ENCODE measurements at places on chromosomes 3 and 15. TPM values are rescaled to one million over a fixed set of nuclear protein-coding genes. Genes with fewer than 3 reads are reported as not detected.

DNA sequence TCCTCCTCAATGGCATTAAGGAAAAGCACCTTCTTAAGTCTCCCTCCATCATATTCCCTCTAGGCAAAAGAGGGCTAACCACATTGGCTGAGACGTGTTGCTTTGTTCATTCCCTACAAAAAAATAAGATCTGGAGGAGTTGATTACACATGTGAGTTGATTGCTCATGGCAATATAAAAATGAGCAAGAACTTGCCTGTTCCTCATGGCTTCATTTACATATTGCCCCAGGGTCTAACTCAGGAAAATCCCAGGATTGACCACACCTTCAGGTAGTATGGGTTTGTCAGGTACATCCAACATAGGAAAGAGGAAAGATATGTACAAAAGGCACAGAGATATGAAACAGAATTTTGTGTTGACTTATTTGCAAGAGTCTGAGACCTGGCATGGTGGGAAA is 35.5 kb downstream of the NFKBIZ start:
- DNase-seq: no peak

DNA sequence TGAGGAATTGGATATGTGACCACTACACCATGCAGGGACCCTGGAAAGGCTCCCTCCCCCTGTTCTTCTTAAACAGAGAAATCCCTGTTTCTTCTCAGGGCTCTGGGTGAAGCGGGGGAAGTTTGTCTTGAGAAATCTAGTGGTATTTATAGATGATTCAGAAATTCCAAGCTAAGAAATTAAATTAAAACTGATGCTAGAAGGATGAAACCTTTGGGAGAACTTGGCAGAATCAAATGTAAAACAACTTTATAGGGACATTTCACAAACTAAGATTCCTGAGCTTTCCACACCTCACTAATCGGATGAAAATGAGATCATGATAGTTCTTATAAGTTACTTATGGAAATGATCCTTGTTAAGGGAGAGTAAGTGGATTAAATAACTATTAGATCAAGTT is 54.2 kb downstream of the FBXL2 start:
- DNase-seq: no peak

Gene SENP2
- total RNA-seq: 33.6 TPM

- peak; percentile 46 for DNase-seq
Observed at GRCh38 chr15:56869573-56869972, 48.9 kb upstream of the TCF12 start.

DNA sequence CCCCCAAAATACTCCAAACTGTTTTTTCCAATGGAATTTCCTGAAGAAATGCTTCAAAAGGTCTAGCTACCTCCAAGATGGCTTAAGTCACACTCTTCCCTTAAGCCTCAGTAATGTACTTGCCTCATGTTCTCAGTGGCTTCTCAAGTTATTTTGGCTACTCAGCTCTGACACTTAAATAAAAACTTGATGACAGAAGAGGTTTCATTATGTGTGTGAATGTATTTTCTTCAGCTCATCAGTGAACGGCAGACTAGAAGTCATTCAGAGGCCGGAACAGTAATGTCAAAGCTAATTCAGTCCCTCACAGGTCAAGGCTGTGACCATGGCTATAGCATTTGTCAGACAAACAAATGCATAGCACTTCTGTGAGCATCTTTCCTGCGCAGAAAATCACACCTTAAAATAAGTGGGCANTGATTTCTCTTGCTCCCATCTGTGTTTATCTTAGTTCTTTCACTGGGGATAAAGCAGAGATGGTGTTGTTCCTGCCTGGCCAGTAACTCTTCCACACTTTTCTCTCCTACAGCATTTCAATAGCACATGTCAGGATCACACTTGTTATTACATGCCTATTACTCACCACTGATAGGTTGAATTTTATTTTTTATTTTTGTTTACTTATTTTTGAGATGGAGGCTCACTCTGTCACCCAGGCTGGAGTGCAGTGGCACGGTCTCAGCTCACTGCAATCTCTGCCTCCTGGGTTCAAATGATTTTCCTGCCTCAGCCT is 68.5 kb upstream of the PLCL2 start:
- DNase-seq: no peak

DNA sequence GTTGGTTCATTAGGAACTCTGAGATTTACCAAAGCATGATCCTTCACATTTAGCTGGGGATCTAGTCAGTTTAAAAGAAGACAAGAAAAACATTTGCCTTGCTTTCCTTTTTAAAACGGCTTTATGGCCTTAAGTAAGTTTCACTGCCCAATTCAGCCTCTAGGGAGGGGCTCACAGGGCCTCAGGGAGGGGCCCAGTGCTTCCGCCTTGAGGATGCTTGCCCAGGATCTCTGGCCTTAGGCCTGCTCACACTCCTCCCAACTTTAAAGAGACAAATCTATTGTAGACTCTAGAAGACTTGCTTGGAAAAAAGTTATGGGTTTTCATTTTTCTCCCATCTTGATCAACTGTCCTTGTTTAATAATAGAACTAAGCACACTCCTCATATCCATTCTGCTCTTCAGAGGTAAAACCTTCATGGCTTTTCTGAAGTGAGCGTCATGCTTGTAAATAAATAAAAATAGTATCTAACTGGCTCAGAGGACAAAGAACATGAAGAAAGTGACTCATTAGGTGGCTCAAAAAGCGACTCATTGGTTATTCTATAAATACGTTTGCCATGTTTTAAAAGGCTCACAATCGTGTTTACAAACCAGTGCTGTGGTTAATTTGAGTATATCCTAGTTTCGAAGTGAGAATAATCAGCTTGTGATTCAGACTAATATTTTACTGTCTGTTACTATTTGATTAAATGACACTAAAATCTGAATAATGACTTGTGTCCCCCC is 13.7 kb downstream of the PDHB start:
- DNase-seq: no peak

DNA sequence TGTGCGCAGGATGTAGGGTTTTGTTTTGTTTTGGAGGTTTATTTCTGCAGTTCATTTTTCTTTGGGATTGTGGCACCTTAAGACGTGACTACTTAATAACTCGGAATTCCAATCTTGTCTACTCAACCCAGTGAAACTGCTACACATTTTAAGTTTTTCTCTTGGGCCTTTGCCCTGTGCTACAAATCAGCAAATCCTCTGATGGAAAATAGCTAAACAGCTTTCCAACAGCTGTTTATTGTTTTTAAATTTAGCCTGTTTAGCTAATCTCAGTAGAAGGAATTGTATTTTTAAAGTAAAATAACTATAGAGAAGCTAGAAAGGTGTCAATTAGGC is 48.4 kb downstream of the OPA1 start:
- DNase-seq: no peak

Gene INSYN1
- not detected for total RNA-seq

Gene GRAMD2A
- total RNA-seq: not detected

DNA sequence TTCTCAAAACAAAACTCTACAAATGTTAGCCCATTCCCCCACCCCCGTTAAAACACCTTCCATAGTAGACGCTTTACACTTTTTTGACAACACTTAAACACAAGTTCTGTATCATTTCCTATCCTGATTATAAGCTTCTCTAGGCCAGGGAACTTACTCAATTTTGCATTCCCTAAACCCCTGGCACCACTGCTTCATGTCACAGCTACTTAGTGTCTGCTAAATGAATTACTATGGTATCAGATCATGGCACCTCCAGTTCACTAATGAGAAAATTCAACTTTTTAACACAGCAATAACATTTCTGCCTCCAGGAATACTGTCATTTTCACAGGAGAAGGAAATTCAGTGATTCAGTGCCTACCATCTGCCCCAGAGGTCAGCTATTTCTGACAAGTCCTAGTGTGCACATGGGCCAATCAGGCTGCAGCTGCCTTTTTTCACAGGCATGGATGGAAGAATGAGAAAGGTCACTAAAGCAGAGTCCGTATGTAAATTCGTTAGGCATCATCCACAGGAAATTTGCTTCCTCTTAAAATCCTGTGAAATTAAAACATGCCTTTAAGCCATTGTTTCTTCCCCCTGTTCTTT is 18.5 kb downstream of the SFMBT1 start:
- no peak for DNase-seq

- no peak for DNase-seq
Observed at GRCh38 chr15:42066764-42067415, 27.5 kb downstream of the PLA2G4D start.

GRCh38 chr15:32668942-32669341 is 27.4 kb downstream of the SCG5 start:
- no peak for DNase-seq
